ENCODE measurements at places on chromosomes 11 and 22. TPM values are rescaled to one million over a fixed set of nuclear protein-coding genes. Genes with fewer than 3 reads are reported as not detected.

The TEX54 gene
- polyA plus RNA-seq, result not detected

GRCh38 chr11:23453522-23453921 is 593.2 kb upstream of the CCDC179 start:
- DNase-seq, result no peak

- DNase-seq, result no peak
These were observed 119.7 kb downstream of the CWF19L2 start for GRCh38 chr11:107337917-107338316.

The HEPHL1 gene
- not detected for polyA plus RNA-seq

DNA sequence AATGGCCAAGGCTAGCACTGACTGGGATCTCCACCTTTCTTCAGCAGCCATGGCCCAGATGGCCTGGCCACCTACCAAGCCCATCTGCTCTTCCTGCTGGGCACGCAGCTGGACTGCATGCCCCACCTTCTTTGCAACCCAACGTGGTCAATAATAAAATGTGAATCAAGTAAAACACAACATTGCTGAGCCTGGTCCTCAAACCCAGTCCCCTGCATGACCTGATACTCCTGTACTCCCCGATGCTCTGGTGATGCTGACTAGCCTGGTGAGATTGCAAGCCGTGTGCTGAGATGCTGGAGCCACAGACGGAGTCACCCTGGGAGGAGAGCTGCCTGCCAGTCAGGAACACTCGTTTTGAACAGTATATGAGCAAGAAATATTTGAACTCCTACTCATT is 34.0 kb downstream of the PARVG start:
- DNase-seq, result no peak

The SCGB1D2 gene
- polyA plus RNA-seq, result not detected

The NPAS4 gene
- 0.03 TPM for polyA plus RNA-seq

DNA sequence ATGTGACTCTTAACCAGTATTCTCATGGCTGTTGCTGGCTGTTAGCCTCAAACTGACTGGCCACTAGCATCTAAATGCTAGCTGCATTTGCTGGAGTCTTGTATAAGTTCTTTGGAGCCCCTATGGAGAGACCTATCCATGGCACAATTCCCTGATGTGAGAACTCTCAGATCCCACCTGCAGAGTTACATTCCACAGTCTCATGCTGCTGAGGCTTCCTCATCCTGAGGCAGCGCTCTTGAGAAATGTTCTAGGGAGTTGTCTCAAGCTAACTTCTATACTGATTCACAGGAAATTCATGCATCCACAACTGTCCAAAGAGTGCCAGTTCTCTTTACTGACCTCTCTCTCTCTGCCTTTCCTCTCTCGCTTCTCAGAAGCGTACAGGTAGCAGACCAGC is 218.0 kb upstream of the PITPNB start:
- no peak for DNase-seq

DNA sequence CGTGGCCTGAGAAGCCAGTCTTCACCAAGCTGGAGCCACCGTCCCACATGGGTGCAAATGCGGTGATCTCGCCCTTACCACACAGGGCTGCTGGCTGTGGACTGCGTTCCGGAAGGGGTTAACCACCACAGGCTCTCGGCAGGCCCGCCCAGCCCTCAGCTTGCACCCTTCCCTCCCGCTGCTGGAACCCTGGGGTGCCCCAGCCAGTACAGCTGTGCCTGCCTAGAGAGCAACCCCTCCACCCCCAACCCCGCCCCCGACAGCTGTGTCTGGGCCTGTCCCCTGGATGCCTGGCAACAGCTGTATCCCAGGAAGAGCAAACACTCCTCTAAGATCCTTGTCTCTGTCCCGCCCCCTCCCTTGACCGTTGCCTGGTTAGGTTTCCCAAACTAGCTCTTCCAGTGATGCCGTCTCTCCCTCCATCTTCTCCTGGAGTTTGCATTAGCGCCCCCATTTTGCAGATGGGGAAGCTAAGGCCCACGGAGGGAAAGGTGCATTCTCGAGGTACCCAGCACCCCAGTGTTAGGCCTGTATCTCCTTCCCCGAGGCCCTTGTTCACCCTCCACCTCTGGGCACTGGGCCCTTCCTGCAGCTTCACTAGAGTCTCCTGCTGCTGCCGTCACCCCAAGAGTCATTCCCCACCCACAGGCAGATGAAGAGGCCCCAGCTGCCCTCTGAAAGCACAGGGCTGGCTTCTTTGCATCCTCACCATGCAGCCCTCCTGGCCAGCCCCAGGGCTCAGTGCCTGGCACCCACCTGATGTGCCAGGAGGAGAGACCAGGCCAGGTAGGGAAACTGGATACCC is 12.6 kb upstream of the COX8A start:
- peak; percentile 83 for DNase-seq

DNA sequence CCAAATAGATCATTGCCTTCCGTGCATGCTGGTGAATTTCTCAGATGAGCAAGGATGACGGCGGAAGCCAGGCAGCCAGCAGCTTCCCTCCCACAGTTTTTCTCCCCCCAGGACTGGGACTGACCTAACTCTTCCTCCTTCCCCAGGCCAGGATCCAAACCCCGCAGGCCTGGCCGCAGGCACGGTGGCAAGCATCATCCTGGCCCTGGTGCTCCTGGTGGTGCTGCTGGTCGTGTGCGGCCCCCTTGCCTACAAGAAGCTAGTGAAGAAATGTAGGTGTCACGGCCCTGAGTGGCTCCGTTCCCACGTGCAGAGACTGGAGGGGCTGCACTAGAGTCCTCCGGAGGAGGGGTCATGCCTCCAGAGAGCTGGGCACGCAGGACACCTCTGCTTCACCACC is 20.5 kb downstream of the CD5 start:
- no peak for DNase-seq

The CXCR5 gene
- not detected for polyA plus RNA-seq

DNA sequence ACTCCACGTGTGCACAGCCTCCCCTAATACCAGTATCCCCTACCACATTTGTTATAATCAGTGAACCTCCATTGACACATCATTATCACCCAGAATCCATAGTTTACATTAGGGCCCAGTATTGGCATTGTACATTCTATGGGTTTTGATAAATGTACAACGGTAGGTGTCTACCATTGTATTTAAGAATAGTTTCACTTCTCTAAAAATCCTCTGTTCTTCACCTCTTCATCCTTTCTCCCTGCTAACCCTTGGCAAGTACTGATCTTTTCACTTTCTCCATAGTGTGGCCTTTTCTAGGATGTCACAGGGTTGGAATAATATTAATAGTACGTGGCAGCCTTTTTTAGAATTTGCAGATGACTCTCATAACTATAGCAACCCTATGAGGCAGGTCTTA is 353.8 kb downstream of the DDX10 start:
- DNase-seq, result no peak

The CCDC116 gene
- polyA plus RNA-seq, result 0.28 TPM

The PHLDA2 gene
- polyA plus RNA-seq, result 16.2 TPM

DNA sequence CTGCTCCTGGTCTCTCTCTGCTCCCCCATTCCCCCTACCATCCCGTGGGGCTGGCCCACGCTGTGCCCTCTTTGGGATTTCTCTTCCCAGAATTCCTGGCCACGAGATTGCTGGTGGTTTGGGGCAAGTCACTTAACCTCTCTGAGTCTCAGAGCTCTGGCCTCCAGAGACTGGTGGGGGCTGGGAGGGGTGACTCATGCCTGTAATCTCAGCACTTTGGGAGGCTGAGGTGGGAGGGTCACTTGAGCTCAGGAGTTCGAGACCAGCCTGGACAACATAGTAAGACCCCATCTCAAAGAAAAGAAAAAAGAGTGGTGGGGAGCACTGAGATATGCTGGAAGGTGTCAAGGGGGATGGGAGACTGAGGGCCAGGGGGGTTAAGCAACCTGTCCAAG is 18.3 kb downstream of the OTUB1 start:
- DNase-seq, result no peak

- peak; percentile 72 for DNase-seq
These were observed 3.4 kb downstream of the CCND1 start for GRCh38 chr11:69644071-69644961.

The ZNF214 gene
- 2.5 TPM for polyA plus RNA-seq

- DNase-seq, result no peak
These were observed 1.5 kb upstream of the MMP20 start for GRCh38 chr11:102626676-102627075.

The H19 gene
- polyA plus RNA-seq, result 4.6 TPM

DNA sequence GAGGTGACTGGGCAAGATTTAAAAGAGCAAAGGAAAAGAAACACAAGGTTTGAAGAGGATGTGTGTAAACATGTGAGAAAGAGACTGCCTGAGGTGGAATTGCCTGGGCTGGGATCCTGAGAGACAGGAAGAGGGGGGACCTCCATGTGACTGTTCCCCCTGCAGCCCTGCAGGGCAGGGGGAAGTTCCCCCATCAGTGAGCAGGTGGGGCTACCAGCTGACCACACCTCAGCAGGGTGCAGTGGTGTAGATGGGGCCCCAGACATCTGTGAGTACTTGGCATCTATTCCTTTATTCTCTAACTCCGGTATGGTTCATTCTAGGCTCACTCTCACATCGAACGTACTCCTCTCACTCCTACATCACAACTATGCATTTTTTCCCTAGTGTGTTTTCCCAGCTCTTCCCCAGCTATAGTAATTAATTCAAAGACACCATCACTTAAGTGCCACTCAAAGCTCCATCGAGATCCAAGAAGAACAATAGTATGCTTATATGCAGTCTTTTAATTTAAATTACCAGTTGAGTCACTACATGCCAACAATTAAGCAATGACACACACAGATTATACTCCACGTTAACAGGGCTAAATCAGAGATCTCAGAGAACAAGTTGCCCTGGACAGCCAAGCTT is 42.7 kb downstream of the LGR4 start:
- peak; percentile 19 for DNase-seq

GRCh38 chr11:33892906-33893594 is 1.2 kb upstream of the LMO2 start:
- DNase-seq, result no peak

The PLEKHB1 gene
- 9.7 TPM for polyA plus RNA-seq

DNA sequence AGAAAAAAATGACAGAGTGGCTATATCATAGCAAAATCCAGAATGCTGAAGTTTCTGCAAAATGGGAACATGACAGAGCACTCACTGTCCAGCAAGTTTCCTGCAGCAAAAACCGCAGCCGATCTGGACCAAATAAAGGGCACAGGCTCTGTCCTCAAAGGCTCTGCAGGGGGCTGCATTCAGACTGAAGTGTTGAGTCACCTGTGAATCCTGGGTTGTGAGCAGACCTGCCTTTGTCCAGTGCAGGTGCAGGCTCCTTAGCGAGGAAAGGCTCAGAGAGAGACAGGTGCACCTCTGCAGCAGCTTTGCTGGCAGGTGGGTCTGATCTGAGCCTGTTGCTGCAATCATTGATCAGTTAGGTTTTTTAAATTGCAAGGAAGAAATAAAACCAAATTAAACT is 29.3 kb upstream of the NFAM1 start:
- no peak for DNase-seq

The FZD4 gene
- polyA plus RNA-seq, result 0.93 TPM

DNA sequence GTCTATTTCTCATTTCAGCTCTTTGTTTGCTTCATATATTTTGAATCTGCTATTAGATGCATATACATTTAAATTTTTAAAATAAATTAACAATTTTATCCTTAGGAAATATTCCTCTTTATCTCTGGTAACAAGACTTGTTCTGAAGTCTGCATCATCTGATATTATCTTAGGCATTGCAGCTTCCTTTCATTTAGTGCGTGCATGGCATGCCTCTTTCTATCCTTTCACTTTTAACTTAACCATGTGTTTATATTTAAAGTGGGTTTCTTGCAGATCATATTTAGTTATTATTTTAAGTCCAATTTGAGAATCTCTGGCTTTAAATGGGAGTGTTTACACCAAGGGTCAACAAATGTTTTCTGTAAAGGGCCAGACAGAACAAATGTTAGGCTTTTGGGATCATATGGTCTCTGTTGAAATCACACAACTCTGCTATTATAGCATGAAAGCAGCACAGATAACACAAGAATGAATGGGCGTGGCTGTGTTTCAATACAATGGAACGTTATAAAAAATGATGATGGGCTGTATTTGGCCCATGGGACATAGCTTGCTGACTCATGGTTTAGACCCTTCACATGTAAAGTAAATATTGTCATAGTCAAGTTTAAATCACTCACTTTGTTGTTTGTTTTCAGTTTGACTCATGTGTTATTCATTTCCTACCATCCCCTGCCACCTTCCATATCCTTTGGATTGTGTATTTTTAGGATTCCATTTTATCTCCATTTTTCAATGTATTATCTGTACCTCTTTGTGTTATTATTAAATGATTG is 83.9 kb upstream of the SNX19 start:
- DNase-seq, result no peak

DNA sequence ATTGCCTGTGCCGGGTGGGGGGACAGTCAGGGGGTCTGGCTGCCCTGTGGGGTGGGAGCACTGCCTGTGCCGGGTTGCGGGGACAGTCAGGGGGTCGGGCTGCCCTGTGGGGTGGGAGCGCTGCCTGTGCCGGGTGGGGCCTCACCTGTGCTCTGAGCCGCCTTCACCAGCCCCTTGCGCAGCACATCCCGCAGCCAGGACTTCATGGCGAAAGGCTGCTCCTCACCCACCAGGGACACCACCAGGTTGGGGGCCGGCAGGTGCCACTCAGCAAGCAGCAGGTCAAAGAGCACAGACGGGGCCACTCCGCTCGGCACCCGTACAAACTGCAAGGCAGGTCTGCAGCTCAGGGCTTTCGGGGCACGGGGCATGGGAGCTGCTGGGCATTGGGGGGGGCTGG is 21.4 kb downstream of the TSSC4 start:
- DNase-seq, result no peak

The MPZL3 gene
- 0.70 TPM for polyA plus RNA-seq

The SLC17A6 gene
- not detected for polyA plus RNA-seq

The GGTLC3 gene
- not detected for polyA plus RNA-seq

- no peak for DNase-seq
These were observed 325.7 kb downstream of the SHANK2 start for GRCh38 chr11:70926543-70927201.

DNA sequence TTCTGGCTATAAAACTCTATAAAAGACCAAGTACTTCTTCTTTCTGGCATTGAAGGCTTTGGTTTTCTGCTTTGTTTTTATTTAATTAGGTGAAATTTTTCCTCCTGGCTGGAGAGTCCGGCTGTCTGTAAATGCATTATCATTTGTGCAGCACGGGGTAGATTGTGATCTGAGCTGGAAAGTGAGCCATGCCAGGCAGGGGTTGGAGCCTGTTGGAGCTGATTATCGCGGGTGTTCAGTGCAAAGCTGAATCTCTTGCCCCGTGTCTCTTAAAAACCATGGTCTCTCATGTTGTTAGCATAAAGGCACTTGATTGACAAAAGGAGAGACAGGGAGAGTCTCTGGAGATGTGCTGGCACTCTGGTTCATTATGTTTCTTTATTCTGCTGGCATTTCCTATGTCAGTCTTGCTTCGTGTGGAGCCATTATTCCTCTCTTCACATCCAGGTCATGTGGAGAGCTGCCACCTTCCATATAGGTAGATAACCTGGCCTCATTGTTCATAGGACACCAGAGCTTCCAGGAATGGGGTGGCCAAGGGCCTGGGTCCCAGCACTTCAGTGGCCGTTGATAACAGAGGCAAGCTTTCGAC is 75.2 kb downstream of the LDLRAD3 start:
- peak; percentile 77 for DNase-seq

- DNase-seq, result no peak
These were observed 800 bp downstream of the KCTD21 start for GRCh38 chr11:78187366-78188285.

The FOLR3 gene
- not detected for polyA plus RNA-seq
